SJSA1 (cell line): ENCODE measurements at places on chromosomes 16 and 17.

DNA sequence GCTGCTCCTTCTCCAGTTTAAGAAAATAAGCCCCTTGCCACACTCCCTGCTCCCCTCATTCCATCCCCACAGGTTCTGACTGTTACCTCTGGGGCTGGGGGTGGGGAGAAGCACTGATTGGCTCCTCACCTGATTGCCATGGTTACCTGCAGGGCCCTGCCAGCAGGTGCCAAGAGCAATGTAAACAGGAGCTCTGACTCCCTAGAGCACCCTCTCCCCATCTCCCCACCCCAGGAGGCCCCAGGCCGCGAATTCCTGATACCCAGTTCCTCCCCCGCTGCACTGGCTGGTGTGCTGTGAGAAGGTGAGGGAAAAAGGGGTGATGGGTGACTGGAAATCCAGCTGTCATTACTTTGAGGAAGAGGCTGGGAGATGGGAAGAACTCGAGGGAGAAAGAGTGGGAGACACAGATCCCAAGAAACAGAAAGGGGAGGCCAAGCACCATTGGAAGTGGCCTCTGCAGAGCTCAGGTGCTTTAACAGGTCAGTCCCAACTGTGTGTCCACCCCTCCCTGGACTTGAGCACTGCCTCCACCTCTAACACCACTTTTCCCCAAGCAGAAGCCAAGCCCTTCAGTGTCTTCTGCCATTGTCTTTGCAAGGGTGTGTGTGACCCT lies 4.5 kb downstream of the PCGF2 start:
- DNase-seq = no peak

- no peak for DNase-seq
Observed at GRCh38 chr16:2325791-2326190, 14.7 kb downstream of the ABCA3 start.

DNA sequence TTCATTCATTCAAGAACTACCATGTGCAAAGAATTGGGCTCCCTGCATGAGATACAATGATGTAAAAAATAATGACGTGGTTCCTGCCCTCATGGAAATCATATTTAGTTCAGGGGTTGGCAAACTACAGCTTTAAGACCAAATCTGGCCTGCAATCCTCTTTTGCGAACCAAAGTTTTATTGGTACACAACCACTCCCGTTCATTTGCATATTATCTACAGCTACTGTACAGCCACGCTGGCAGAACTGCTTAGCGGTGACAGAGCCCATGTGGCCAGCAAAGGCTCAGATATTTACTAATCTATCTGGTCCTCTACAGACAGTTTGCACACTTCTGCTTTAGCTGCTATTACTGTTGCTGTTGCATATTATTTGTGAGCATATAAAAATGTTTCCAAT lies 167.7 kb downstream of the XYLT1 start:
- no peak for DNase-seq

GRCh38 chr16:20401475-20402016 lies 3.0 kb downstream of the PDILT start:
- no peak for DNase-seq

GRCh38 chr17:42060231-42060630 lies 9.8 kb upstream of the C17orf113 start:
- DNase-seq = no peak
